ENCODE measurements at places on chromosomes 7 and 10.

DNA sequence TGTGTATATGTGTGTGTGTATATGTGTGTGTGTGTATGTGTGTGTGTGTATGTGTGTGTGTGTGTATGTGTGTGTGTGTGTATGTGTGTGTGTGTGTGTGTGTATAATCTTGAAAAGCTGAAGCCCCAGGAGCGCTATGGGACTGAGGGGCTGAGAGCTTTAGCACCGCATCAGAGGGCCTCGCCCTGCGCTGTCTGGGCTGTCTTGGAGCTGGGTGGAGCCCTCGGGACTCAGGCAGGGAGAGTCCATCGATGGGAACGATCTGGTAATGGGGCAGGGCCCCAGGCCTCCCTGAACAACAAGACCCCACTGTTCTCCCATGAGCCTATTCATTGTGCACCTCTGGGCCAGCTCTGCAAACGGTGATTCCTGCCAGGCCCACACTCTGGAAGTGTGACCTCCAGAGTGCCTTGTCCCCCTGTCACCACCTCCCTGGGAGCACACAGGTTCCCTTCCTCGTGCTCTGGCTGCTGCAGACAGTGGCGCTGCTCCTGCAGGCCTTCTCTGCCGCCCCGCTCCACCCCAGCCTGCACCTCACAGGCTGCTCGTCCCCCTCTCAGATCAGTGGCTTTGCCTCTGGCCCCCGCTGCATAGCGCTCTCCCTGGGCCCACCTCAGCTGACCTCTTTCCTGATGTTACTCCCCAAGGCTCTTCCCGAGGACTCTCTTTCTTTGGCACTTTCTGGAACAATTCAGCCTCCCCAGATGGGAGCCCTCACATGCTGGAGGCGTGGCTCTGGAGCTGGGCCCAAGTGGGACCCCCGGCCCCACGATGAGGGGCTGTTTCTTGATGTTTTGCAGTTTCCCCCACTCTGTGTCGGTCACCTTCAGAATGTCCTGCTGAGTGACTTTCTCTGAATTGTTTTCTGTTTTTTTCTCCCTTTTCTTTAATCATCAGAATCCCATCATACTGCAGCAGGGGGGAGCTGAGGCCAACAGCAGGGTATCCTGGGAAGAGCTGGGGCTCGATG, 542.2 kb upstream of the FOXK1 start:
- no peak for DNase-seq

- no peak for DNase-seq
Observed at GRCh38 chr7:26507108-26507987, 215.7 kb downstream of the SNX10 start.

GRCh38 chr10:48331436-48331835, 25.0 kb downstream of the MAPK8 start:
- no peak for DNase-seq

- DNase-seq, result no peak
Observed at GRCh38 chr10:115706026-115706425, 567.0 kb downstream of the GFRA1 start.

DNA sequence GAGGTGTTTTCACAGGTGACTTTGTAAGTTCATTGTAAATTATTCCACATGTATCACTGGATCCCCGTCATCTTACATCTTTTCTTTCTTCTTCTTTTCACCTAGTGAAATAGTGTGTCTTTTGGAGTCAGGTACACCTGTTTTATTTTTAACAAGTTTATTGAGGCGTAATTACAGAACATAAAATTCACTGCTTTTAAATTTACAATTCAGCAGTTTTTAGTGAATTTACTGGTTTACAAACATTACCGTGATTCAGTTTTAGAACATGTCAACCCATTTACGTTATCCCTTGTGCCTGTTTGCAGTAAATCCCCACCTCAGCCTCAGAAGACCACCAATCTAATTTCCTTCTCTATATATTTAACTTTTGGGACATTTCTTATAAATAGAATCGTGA, 256.9 kb downstream of the EXOC4 start:
- no peak for DNase-seq

GRCh38 chr10:123570051-123570897, 95.9 kb upstream of the GPR26 start:
- no peak for DNase-seq

- no peak for DNase-seq
Observed at GRCh38 chr10:34116220-34116641, 698.9 kb downstream of the PARD3 start.
